ENCODE measurements at places on chromosomes 12 and 14.
A peak's percentile ranks its signal among the peaks of the same experiment; 100 is the strongest.

DNA sequence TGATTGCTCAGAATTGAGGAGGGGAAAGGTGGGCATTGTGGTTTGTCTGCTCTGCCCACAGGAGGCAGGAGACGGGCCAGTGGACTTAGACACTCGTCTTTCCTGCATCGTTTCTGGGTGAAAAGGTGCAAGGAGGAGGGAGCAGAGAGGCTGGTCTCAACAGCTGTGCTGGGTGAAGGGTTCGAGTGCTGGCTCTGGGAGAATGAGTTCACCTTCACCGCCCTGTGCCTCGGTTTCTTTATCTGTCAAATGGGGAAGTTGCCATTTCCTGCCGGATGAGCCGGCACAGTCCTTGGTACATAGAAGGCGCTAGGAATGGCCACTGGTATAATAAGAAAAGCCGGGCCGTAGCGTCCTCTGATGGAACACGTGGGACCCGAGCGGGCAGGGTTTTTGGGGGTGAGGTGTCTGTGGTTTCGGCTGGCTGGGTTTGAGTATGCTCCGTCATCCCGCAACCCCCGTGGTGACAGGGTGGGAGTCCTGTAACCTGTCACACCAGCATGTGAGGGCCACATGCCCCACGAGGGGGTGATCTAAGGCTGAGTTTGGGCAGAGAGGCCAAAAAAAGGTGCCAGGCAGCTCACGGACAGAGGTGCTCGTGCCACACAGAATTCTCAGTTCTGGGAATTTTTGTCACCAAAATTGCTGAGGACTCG lies 7.3 kb downstream of the BCL7A start:
- no peak overlapping the region for H3K27ac ChIP-seq
- no peaks in the 10 kb centered on the region for H3K36me3 ChIP-seq
- H3K27me3 ChIP-seq = no peaks in the 10 kb centered on the region
- H3K4me1 ChIP-seq = peaks cover 42% of the 10 kb centered on the region

DNA sequence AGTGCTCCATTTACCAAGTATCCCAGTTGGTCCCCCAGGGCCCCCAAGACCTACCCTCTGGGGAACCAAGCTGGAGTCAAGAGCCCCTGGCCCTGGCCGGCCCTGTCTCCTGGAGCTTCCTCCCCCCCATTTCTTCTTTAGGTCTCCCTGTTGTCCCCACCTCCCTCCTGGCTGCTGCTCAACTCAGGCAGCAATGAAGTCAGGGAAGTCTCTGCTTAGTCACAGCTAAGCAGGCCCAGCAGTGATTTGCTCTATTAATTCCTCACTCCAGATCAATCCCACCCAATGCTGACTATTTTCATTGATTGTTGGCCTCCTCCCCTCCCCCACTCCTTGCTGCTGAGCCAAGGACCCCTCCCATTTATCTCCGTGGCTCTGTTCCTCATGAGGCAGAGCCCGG lies 28.3 kb downstream of the VSX2 start:
- DNase-seq = no peak
- peaks cover 11% of the 10 kb centered on the region for H3K4me1 ChIP-seq
- H3K27me3 ChIP-seq = no peaks in the 10 kb centered on the region
- no peak overlapping the region for H3K27ac ChIP-seq

DNA sequence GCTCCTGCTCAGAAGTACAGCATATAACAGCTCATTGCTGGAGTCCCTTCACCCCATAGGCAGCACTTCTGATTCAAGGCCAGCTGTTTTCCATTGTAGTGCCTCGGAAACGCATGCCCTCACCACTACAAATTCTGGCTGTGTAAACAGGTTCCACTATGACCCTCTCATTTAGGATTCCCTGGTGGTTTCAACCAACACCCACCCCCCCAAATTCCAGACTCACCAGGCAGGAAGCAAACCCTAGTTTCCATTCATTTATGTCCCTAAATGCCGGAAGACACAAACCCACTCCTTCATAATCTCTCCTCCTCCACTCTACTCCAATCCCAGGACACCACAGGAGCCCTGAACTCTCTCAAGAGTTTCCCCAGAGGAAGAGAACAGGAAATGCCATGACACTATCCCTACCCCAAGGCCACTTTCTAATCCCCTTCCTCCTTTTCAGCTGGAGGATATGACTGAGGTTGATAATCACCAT lies 75.9 kb upstream of the TMPO start:
- H3K4me1 ChIP-seq = peaks cover 9% of the 10 kb centered on the region
- H3K27me3 ChIP-seq = no peaks in the 10 kb centered on the region

DNA sequence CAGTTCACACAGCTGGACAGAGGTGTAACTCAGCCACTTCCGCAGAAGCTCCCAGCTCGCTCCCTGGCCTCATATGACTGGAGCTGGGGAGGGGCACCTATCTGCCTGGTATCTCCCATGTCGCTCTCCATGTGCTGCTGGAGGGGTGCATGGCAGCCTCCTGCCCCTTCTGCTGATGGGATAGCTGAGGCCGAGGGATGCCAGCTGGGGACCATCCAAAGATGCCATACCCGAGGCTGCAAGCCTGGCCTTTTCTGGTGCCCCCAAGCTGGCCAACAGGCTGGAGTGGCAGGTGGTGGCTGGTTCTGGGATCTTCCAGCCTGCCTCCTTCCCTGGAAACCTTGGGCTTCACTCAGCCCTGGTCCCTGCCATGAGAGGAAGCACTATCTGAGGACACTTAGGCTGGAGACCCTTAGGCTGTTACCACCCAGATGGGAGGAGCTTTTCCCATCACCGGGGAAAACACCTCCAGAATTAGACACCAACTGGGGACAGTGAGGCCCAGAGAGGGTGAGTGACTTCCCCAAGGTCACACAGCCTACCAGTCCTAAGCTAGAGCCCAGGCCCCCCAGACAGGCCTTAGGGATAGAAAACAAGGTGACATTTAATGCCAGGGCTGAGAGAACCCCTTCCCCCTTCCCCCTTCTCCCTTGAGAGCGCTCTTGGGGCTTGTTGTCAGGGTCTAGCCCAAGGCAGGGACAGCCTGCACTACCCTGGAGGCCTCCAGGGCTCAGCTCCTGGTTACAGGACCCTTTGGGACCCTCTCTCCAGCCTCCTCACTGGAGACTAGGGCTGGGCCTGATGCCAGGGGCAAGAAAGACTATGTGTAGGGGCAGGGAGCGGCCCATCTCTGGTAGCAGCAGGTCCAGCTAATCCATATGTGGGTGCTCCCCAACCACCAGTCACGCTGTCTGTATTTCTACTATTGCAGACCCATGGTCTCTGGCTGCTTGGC lies 7.1 kb downstream of the DTX1 start:
- no peak overlapping the region for H3K27ac ChIP-seq
- no peak for DNase-seq
- H3K27me3 ChIP-seq = peaks cover 28% of the 10 kb centered on the region
- H3K4me1 ChIP-seq = peaks cover 11% of the 10 kb centered on the region
- H3K36me3 ChIP-seq = no peaks in the 10 kb centered on the region

- H3K27ac ChIP-seq = no peak overlapping the region
These were observed 37.4 kb downstream of the MMAB start for GRCh38 chr12:109535863-109536250.

- DNase-seq = no peak
- no peaks in the 10 kb centered on the region for H3K36me3 ChIP-seq
- H3K4me1 ChIP-seq = no peaks in the 10 kb centered on the region
- H3K4me3 ChIP-seq = no peak overlapping the region
These were observed 311.6 kb upstream of the DIO3 start for GRCh38 chr14:101249676-101250036.

DNA sequence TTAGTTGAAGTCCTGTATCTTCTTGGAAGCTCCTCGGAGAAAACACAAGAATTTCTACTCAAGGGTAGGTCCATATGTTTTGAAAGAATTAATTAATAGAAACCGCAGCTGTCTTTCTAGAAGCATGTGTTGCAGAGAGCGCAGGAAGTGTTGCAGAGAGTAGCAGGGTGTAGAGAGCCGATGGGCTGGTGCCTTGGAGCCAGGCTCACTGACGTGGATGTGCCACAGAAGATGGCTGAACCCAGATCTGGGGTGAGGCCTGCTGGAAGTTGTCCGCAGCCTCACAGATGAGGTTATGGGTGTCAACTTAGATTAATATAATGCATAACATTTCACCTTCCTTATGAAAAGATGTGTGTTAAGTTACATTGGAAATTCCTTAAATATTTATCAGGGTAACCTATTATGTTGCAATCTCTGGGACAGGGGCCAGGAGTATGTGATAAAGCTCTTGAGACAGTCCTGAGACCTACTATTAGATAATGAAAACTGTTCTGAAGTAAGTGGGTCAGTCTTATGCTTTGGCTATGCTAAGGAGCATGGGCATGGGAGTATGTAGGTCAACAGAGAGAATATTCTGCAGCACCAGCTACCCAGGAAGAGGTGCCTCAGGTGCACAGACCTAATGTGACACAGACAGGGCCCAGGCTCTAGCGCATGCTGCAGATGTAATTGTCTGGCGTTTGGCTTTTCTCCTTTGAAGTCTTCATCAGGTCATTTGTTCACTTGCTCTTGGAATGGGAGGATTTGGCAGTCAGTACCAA lies 973.3 kb downstream of the BCL11B start:
- H3K27ac ChIP-seq = no peak overlapping the region
- H3K36me3 ChIP-seq = no peaks in the 10 kb centered on the region
- H3K27me3 ChIP-seq = no peaks in the 10 kb centered on the region
- no peak overlapping the region for H3K4me3 ChIP-seq
- DNase-seq = no peak

DNA sequence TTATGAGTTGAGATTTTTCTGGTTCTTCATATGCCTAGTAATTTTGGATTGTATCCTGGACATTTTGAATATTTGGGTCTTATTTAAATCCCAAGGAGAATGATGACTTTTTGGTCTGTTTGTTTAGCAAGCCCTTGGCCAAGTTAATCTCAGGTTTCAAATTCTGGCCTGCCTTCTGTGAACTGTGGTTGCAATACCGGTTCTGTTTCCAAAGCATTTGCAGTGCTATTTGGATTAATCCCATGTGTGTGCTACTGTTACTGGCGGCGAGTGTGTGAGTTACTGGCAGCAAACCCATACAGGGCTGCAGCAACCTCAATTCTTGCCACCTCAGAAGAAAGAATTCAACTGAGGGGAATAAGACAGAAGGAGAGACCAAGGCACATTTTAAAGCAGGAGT lies 51.1 kb downstream of the TMEM260 start:
- H3K27ac ChIP-seq = no peak overlapping the region
- no peak for DNase-seq
- no peaks in the 10 kb centered on the region for H3K4me1 ChIP-seq
- H3K4me3 ChIP-seq = no peak overlapping the region

DNA sequence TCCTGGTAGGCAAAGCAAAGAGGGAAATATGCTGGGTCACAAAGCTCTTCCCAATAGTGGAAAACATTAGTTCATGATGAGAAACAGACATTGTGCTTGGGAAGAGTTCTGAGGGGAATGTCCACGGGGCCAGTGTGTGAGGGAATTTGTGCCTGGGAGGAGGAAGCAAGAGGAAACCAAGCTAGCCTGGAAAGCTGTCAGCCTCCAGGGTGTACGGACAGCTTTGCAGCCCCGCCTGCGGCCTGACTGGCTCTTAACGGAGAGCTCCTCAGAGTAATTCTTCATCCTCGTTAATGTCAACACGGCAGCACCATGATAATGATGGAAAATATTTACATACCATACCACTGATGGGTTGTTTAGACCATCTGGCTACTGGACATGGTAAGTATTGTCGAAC lies 32.4 kb downstream of the PITPNM2 start:
- H3K4me1 ChIP-seq = peaks cover 8% of the 10 kb centered on the region
- no peak overlapping the region for H3K4me3 ChIP-seq
- H3K27me3 ChIP-seq = no peaks in the 10 kb centered on the region
- DNase-seq = no peak
- H3K36me3 ChIP-seq = no peaks in the 10 kb centered on the region
- no peak overlapping the region for H3K27ac ChIP-seq

GRCh38 chr14:65888677-65889076 lies 476.1 kb downstream of the FUT8 start:
- no peaks in the 10 kb centered on the region for H3K4me1 ChIP-seq
- DNase-seq = no peak
- peaks cover 4% of the 10 kb centered on the region for H3K36me3 ChIP-seq
- H3K27me3 ChIP-seq = no peaks in the 10 kb centered on the region

- DNase-seq = no peak
- no peaks in the 10 kb centered on the region for H3K36me3 ChIP-seq
- no peaks in the 10 kb centered on the region for H3K4me1 ChIP-seq
These were observed 15.7 kb downstream of the FAR2 start for GRCh38 chr12:29164477-29165393.

DNA sequence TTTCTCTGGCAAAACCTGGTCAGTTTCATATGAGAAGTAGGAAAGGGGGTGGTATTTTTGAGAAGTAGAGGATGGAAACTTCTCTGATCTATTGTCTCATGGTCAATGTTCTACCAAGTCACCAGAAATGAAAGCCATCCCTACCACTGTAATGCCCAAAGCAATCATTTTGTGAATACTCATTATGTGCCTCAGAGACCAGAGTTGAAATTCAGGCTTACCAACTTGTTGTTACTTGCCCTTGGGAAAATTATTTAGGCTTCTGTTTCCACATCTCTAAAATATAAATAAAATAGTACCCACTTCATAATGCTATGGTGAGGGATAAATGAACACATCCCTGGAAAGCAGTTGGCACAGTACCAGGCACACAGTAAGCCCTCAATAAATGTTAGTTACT lies 723.7 kb upstream of the TBX3 start:
- peaks cover 21% of the 10 kb centered on the region for H3K27me3 ChIP-seq
- no peak overlapping the region for H3K27ac ChIP-seq
- no peak overlapping the region for H3K4me3 ChIP-seq
- H3K36me3 ChIP-seq = no peaks in the 10 kb centered on the region
- no peak for DNase-seq
- peaks cover 4% of the 10 kb centered on the region for H3K4me1 ChIP-seq

DNA sequence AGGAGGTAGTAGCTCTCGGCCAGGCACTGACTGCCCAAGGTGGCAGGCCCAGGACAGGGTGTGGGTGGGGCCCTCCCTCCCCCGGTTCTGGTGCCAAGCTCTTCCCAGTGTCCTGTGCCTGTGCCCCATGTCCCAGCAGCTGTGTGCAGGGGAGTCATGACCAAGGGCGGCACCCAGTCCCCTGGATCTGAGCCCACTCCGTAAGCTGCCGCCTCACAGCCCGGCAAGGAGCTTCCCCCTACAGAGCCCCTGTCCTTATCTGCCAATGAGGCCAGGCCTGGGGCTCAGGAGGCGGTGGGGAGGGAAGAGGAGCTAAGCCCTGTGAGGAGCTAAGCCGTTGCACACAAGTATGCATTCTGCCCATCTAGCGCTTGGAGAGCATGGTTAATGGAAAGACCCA lies 5.6 kb upstream of the C14orf180 start:
- H3K27ac ChIP-seq = peak overlapping the region; percentile 9
- no peaks in the 10 kb centered on the region for H3K36me3 ChIP-seq
- H3K4me1 ChIP-seq = peaks cover 15% of the 10 kb centered on the region
- H3K4me3 ChIP-seq = no peak overlapping the region
- DNase-seq = no peak

DNA sequence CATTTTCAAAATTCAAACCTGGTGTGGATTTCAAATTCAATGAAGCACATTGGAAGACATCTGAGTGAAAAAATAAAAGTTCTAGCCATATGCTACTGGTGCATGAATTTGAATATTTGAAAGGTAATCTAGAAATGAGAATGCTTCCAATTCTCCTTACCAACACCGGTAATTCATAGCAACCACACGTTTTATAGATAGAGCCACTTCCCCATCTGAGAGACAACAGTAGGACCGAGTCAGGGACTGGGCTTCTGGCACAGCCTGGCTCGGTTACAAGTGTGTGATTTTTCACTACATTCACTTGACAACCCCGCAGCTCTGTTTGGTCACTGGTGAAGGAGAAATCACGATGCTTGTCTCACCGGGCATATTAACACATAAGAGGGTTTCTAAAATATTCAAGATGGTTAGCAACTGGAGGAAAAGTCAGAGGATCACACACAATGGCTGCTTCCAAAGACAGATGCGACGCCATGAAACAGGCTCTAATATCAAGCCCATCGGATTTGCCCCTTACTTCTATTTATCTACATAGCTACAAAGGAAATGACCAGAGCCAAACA lies 86.5 kb upstream of the FOXN3 start:
- no peak for DNase-seq
- H3K4me3 ChIP-seq = no peak overlapping the region
- peaks cover 16% of the 10 kb centered on the region for H3K4me1 ChIP-seq
